ENCODE measurements at places on chromosomes 13 and 19. TPM values are rescaled to one million over a fixed set of nuclear protein-coding genes. Genes with fewer than 3 reads are reported as not detected.
A peak's percentile ranks its signal among the peaks of the same experiment; 100 is the strongest.

IZUMO2 gene
- not detected for total RNA-seq

GRCh38 chr13:37602733-37603381 lies 4.3 kb upstream of the POSTN start:
- peak; percentile 53 for DNase-seq
- no peak overlapping the region for H3K27ac ChIP-seq
- H3K27me3 ChIP-seq, result no peaks in the 10 kb centered on the region

DNA sequence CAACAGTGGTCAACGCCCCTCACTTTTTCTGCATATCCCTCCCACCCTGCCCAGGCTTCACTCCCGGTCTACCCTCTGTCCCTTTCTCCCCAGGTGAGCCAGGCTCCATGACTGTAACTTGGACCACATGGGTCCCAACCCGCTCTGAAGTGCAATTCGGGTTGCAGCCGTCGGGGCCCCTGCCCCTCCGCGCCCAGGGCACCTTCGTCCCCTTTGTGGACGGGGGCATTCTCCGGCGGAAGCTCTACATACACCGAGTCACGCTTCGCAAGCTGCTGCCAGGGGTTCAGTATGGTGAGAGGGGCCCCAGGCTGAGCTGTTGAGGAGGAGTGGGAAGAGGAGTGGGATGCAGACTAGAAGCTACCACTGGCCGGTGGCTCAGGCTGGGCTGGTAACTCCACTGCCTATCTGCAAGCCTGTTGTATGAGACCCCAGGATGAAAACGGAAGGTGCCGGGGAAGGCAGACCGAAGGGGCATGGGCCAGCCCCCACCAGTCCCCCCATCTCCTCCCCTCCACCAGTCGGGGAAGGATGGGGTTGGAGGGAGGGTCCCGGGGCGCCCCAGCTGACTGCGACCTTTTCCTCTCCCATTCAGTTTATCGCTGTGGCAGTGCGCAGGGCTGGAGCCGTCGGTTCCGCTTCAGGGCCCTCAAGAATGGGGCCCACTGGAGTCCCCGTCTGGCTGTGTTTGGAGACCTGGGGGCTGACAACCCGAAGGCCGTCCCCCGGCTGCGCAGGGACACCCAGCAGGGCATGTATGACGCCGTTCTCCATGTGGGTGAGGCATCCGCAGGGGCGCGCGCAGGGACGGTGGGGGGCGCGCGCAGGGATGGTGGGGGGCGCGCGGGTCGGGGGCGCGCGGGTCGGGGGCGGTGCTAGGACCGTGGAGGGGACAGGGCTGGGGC lies 14.4 kb downstream of the ACP7 start:
- no peaks in the 10 kb centered on the region for H3K36me3 ChIP-seq
- peaks cover 27% of the 10 kb centered on the region for H3K27me3 ChIP-seq
- peak overlapping the region; percentile 25 for H3K4me3 ChIP-seq
- DNase-seq, result no peak
- no peak overlapping the region for H3K27ac ChIP-seq
- no peaks in the 10 kb centered on the region for H3K4me1 ChIP-seq

DNA sequence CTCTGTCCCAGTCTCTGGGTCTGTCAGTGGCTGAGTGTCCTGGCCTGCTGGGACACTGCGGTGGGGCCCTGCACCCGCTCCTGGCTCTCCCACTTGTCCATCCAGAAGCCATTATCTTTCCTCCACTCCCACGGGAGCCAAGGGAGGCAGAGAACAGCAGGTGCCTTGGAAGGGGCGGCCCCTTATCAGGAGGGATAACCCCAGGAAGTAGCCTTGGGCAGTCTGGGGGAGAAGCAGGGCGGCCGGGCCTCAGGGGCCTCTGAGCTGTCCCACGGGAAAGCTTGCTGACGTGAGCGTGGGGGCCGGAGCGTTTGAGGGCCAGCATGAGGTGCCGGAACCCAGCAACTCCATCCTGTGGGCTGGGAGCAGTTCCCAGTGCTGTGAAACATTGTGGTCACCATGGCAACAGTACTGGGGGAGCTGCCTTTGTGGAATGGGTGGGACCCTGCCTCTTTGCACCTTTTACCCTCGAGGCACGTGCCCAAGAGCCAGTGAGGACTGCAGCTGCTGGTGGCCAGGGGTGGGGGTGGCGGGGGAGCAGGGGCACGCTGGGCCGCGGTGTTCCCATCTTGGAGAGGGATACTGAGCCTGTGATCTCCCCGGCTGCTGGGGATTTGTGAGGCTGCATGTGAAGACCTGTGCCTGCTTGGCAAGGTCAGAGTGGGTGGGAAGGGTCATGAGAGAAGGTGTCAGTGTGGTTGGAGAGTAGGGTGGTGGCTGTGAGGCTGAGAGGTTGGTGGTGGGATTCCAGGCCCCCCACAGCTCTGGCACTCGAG lies 20.9 kb downstream of the KLHL26 start:
- no peaks in the 10 kb centered on the region for H3K36me3 ChIP-seq
- no peak overlapping the region for H3K27ac ChIP-seq
- H3K27me3 ChIP-seq, result no peaks in the 10 kb centered on the region
- peaks cover 10% of the 10 kb centered on the region for H3K4me1 ChIP-seq
- peak; percentile 40 for DNase-seq

DNA sequence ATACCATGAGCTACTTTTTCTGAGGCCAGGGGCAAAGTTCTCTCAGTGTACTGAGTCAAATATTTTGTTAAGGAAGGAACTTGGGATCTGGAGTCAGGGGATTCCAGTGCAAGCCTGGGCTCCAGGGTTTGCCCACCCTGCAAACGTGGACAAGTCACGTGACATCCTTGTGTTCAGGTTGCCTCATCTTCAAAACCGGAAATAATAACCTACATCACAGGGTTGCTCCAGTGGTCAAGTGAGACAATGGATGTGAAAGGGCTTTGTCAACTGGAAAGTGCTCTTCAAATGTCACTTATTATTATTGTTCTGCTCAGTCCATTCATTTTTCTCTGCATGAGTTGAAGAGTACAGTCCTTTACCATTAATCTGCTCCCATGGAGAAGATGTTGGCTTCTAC lies 414.9 kb downstream of the COG6 start:
- H3K27ac ChIP-seq, result no peak overlapping the region
- no peaks in the 10 kb centered on the region for H3K36me3 ChIP-seq
- H3K27me3 ChIP-seq, result no peaks in the 10 kb centered on the region
- H3K4me3 ChIP-seq, result no peak overlapping the region
- H3K4me1 ChIP-seq, result peaks cover under 1% of the 10 kb centered on the region

Measured in A673 (cell line).